ENCODE measurements at places on chromosomes 4 and X.
A peak's percentile ranks its signal among the peaks of the same experiment; 100 is the strongest.

DNA sequence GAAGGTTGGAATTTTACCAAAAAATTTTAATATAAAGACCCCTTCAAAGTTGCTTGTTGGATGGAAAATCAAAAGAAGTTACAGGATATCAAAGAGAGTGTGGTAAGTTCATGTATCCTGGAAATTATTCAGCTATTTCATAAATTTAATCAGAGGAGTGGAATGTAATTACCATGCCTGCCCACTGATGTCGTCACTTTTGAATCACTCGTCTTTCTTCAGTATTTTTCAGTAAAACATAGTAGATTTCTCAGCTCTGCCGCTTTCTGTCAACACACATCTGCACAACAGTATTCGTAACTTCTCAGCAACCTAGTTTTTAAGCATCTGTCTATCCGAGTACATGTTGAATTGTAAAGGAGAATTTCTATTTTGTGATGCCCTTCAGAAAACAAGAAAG lies 2163.0 kb upstream of the AGA start:
- no peaks in the 10 kb centered on the region for H3K36me3 ChIP-seq
- H3K27ac ChIP-seq, result no peak overlapping the region
- no peak overlapping the region for H3K4me3 ChIP-seq
- no peaks in the 10 kb centered on the region for H3K27me3 ChIP-seq
- H3K4me1 ChIP-seq, result no peaks in the 10 kb centered on the region
- DNase-seq, result no peak

- no peaks in the 10 kb centered on the region for H3K27me3 ChIP-seq
- peaks cover 11% of the 10 kb centered on the region for H3K36me3 ChIP-seq
These were observed 6.0 kb upstream of the ANXA3 start for GRCh38 chr4:78545275-78546246.

DNA sequence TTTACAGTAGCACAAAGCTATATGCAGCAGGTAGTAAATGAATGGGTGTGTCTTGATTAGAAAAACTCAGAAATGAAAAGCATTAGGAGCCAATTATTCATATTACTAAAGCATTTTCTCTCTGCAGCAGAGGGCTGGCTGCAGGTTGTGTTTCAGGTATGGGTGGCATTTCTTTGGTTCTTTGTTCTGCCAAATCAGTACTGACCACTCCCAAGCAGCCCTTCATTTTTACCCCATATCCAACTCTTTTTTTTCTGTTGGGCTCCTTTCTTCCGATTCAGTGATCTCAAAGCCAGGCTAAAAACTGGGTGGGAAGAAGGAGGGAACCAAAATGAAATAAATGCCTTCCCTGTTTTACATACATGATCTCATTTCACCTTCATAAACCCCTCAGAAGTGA lies 162.3 kb downstream of the SPRY1 start:
- DNase-seq, result no peak
- no peaks in the 10 kb centered on the region for H3K27me3 ChIP-seq
- H3K36me3 ChIP-seq, result no peaks in the 10 kb centered on the region
- no peak overlapping the region for H3K4me3 ChIP-seq

DNA sequence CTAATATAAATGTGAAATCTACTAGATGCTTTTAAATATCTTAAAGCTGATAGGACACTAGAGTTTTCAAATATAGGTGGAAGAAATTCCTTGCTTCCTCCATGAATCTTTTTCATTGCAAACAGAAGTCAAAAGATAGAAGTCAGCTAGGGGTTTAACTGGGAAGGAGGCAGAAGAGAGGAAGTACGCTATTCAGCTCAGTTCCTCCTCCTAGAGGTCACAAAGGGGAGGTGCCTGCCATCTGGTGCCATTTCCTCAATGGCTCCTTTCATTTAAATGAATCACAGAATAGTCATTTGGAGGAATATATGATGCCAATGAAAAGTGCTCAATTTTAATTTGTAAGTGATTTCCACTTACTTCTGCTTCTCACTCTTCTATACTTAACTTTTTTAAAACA lies 8.5 kb downstream of the COL25A1 start:
- H3K36me3 ChIP-seq, result no peaks in the 10 kb centered on the region
- no peak overlapping the region for H3K27ac ChIP-seq
- DNase-seq, result peak; percentile 57
- H3K4me3 ChIP-seq, result no peak overlapping the region
- no peaks in the 10 kb centered on the region for H3K4me1 ChIP-seq

DNA sequence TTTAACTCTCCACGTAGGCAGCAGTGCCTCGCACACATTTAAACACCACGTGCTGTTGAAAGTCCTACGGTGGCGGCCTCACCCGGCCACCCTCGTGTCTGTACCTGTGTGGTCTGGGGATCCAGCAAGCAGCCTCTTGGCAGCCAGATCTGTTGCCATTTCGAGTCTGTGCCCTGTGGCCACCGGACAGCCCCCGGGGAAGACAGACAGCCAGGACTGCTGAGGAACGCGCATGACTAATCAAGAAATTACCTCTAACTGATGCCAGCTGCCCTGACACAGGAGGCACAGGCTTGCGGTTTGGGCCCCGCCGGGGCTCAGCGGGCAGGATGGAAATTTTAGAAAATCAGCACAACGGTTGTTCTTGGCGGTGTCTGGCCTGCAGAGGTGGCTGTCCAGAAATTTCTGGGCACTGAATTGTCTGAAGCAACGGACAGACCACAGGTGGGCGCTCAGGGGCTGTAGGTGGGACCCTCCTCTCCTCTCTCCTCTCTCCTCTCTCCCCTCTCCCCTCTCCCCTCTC lies 15.6 kb upstream of the ASMTL start:
- no peaks in the 10 kb centered on the region for H3K36me3 ChIP-seq
- peak; percentile 94 for DNase-seq
- H3K27ac ChIP-seq, result peak overlapping the region; percentile 50
- H3K4me1 ChIP-seq, result peaks cover 36% of the 10 kb centered on the region

DNA sequence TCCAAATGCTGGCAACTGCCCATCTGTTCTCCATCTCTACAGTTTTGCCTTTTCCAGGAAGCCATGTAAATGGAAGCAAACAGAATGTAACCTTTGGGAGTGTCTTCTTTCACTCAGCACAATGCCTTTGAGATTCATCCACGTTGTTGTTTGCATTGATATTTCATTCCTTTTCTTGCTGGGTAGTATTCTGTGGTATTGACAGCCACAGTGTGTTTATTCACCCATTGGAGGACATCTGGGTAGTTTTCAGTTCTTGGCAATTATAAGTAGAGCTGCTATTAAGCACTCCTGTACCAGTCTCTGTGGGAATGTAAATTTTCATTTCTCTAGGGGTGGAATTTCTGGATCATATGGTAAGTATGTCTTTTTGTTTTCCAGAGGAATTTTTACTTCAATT lies 194.3 kb upstream of the RPS6KA3 start:
- no peak for DNase-seq
- H3K4me1 ChIP-seq, result peaks cover 21% of the 10 kb centered on the region
- no peaks in the 10 kb centered on the region for H3K36me3 ChIP-seq
- H3K27ac ChIP-seq, result peak overlapping the region; percentile 81

DNA sequence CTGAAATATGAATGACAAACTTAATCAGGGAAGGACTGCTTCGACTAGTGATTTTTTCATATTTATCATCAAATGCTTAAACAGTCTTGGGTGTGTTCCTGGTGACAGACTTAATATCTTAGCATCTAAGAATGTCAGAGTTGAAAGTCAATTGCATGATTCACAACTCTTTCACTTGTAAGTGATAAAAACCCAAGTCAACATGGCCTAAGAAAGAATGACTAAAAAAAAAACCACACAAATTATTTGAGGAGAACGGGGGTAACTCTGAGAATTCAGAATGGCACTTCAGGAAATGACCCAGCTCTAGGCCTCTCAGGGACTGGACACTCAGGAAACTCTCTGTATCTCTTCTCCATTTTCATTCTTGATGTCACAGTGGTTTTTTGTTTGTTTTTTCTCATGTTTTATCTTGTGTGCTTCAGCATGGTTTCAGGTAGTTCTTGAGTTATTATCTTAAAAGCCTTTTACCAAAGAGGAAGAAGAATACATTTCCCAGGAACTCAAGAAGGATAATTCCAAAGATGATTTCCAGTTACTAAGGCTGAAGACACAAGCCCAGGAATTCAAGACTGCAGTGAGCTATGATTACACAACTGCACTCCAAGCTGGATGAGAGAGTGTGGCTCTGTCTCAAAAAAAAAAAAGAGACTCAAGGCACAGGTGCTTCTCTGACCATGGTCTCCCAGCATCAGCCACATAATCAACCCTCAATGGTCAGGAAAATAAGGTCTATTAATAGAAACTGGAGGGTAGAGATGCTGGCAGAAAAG lies 1697.8 kb upstream of the IGFBP7 start:
- no peak overlapping the region for H3K4me3 ChIP-seq
- H3K36me3 ChIP-seq, result no peaks in the 10 kb centered on the region
- H3K27me3 ChIP-seq, result no peaks in the 10 kb centered on the region
- H3K27ac ChIP-seq, result no peak overlapping the region

DNA sequence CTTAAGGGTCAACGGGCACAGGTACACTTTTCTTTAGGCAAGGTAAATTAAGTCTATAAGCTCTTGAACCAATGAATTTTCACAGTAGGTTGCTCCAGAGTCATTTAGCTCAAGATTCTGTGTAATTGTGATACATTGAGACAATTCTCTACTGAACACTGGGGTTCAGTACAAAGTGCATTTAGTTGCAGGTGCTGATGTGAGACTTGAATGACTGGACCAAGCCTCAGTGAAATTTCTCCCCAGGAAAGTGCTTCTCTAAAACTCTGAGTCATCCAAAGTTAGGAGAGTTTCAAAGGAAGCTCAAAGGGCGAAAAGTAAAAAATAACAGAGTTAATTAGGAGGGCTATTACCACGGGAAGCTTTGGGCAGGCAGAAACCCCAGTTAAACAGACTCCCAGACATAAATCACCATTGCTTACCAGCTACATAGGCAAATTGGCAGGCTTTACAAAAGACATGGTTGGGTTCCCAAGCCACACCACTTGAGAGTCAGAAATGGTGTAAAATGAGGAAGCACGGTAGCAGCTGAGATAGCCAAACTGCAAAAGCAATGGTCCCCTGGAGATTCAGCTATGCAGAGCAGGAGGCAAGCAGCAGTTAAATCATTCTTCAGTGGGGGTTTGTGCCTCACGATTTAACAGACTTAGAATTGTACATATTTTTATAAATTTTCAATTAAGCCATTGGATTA lies 202.6 kb downstream of the PCDH19 start:
- no peak for DNase-seq
- no peaks in the 10 kb centered on the region for H3K27me3 ChIP-seq
- no peaks in the 10 kb centered on the region for H3K4me1 ChIP-seq
- H3K36me3 ChIP-seq, result no peaks in the 10 kb centered on the region

DNA sequence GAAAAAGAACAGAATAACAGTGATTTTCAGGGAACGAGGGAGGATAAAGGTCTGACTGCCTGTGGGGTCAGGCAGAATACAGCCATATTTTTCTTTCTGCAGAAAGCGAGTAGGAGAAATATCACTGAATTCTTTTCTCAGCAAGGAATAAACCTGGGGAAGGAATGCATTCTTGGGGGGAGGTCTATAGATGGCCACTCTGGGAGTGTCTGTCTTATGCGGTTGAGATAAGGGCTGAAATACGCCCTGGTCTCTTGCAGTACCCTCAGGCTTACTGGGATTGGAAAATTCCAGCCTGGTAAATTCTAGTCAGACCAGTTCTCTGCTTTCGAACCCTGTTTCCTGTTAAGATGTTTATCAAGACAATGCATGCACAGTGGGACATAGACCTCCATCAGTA lies 26.3 kb downstream of the CNGA1 start:
- H3K4me3 ChIP-seq, result no peak overlapping the region
- no peak for DNase-seq
- no peaks in the 10 kb centered on the region for H3K36me3 ChIP-seq
- H3K27ac ChIP-seq, result no peak overlapping the region
- H3K27me3 ChIP-seq, result no peaks in the 10 kb centered on the region

DNA sequence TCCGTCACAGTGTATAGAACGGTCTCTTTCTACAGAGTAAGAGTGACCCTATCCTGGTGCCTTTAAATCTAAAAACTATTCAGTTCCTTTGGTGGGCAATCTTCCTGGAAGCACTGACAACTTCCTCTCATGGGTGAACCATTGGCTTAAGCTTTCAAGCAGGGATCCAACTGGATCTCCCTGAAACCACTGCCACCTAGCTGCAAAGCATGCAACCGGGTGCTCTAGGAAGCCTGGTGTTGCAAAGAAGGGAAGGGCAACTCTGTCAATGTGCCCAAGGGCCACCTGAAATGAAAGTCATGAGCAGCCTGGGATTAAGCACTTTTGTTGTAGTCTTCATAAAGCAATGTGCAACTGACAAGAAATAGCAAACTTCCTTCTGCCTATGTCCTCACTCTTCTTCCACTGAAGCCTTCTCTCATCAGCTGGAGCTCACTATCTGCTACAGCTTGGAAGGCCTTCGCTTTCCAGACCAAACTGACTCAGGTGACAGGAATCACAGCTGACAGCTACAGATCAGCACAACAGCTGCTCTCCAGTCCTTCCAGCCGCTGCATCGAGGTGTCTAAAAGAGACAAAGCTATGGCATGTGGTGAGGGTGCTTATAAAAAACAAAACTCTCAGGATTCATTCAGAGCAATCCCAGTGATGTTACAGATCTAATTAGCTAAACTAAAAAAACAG lies 46.1 kb downstream of the SETD7 start:
- no peaks in the 10 kb centered on the region for H3K27me3 ChIP-seq
- H3K36me3 ChIP-seq, result peaks cover 15% of the 10 kb centered on the region
- H3K4me3 ChIP-seq, result no peak overlapping the region
- no peaks in the 10 kb centered on the region for H3K4me1 ChIP-seq
